ENCODE measurements at places on chromosomes 13 and 19. TPM values are rescaled to one million over a fixed set of nuclear protein-coding genes. Genes with fewer than 3 reads are reported as not detected.

Gene ZNF471
- 0.27 TPM for total RNA-seq

Gene CTXN1
- total RNA-seq = not detected

Gene FCER2
- total RNA-seq = not detected

Gene HSPB6
- not detected for total RNA-seq

Gene RNASEH2A
- 24.3 TPM for total RNA-seq

Gene SBSN
- total RNA-seq = not detected
